ENCODE measurements at places on chromosomes 16 and 17. TPM values are rescaled to one million over a fixed set of nuclear protein-coding genes. Genes with fewer than 3 reads are reported as not detected.

Gene TMEM98
- total RNA-seq: 57.1 TPM

DNA sequence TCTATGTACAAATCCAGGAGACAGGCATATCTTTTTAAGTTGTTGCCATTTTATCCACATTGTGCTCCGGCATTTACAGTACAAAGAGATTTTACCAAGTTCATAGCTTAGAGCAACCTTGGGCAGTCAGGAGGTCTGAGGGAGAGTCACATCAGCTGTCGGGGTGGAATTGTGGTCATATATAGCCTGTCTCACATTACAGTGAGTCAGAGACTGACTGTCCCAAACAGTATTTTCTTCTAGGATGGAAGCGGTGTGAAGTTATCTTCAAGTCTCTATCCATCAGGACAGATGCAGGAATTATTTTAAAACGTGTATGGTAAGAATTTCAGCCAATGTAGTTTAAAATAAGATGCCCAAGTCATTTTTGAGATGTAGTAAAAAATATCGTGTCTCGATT lies 53.0 kb downstream of the GPRC5B start:
- DNase-seq: peak; percentile 75

GRCh38 chr16:8575399-8575798 lies 14.9 kb downstream of the TMEM114 start:
- no peak for DNase-seq

Gene KRTAP3-1
- total RNA-seq: not detected

DNA sequence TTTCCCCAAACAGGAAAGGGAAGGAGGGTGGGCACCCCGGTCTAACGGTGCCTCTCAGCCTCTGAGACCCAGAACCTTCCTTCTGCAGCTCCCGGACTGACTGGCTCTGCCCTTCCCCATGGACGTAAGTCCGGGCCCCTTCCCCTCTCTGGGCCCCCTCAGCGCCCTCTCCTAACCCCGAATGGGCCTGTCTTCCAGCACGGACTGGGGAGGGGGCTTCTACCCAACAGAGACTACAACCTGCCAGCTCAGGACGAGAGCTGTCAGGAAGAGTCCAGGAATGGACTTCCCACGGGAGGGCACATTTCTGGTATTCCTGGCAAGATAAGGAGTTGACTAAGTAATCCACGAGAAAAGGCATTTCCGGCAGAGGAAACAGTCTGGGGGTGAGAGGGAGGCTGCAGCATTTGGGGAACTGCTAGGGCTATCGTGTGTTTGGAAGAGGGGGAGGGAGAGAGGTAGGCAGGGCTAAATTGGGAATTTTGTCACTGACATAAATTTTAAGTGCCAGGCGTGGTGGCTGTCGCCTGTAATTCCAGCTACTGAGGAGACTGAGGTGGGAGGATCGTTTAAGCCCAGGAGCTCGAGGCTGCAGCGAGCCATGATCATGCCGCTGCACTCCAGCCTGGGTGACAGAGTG lies 12.1 kb upstream of the ALDOA start:
- peak; percentile 68 for DNase-seq

Gene SLFN14
- total RNA-seq: 0.09 TPM

DNA sequence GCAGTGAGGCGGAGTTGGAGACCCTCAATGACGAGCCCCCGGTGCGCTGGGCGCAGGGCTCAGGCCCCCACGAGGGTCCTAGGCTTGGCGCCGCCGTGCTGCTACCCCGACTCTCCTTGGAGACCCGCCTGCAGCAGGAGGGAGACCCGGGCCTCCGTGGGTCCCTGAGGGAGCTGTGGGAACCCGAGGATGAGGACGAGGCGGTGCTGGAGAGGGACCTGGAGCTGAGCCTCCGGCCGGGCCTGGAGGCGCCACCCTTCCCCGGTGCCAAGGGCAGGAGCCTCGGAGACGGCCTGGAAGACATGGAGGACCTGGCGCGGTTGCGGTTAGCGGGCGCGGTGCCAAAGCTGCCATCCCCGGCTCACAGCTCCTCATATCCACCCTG lies 2.3 kb downstream of the MYO15B start:
- no peak for DNase-seq

DNA sequence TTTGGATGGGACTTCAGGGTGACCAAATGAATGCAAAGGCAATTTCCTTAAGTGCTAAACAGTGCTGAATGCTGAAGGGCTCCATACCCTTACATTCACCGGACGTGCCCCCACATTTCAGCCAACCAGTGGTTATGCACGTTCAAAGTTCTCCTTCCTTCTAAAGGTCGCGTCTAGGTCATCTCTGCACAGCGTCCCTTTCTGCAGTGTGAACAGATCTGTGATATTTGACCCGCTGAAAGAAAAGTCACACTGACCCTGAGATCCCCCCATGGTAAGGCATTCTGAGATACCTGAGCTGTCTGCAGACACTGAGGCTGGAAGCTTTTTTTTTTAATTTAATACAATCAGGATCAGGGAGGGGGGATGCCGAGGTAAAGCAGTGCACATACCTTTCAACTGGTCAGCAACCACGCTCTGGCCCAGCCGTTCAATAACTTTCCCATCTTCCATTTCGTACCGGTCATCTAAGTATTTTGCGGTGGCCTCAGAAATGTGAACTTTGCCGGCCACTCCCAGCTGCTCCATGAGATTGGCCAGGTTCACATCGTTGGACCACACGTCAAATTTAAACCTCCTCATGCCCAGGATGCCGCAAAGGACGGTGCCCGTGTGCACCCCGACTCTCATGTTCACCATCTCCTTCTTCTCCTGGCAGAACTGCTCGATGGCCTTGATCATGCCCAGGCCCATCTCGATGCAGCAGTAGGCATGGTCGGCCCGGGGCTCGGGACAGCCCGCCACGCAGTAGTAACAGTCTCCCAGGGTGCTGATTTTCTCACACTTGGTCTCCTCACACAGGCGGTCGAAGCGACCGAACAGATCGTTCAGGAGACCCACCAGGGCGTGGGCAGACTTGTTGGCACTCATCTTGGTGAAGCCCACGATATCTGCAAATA lies 2.6 kb downstream of the ADCY9 start:
- DNase-seq: no peak

- DNase-seq: no peak
Observed at GRCh38 chr17:69192754-69193153, 35.9 kb downstream of the ABCA10 start.

GRCh38 chr17:39625198-39625785 lies 1.5 kb upstream of the PPP1R1B start:
- peak; percentile 61 for DNase-seq
